ENCODE measurements at places on chromosomes 6 and 20. TPM values are rescaled to one million over a fixed set of nuclear protein-coding genes. Genes with fewer than 3 reads are reported as not detected.

- DNase-seq = no peak
Measured at GRCh38 chr6:12791371-12791770, 74.8 kb downstream of the PHACTR1 start.

DNA sequence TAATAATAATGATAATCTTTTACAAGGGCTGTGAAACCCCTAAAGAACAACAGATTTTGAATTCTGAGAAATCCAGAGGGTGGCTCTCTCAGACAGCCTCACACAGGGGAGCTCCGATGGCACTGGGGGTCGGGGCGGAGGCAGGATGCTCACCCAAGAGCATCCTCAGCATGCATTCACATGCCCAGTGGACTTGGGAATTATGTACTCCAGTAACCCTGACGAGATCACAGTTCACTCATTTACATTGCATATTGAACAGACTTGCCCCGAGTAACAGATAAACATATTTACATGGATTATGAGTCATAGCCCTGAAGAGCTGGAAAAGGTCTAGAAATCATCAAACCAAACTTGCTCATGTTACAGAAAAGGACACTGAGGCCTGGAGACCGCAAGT lies 482.7 kb upstream of the JARID2 start:
- DNase-seq = peak; percentile 88

Gene RCAN2
- 4.7 TPM for polyA plus RNA-seq

GRCh38 chr6:126524811-126525326 lies 185.0 kb downstream of the CENPW start:
- no peak for DNase-seq

DNA sequence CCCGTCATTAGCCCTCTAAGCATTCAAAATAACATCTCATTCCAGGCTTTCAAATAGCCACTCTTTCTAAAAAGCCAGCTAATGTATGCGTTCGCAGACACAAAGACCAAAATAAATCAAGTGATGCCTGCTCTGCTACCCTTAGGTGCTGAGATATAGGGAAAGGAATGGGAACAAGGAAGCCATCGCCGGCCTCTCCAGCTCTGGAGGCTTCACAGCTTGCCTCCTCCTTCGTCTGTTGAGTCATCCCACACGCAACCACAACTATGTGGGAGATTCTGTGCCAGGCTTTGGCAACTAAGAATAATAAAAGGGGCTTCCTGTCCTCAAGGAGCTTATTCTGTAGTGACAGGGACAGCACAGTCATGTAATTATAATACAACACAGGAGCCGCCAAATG lies 27.3 kb upstream of the SLC22A23 start:
- DNase-seq = no peak

DNA sequence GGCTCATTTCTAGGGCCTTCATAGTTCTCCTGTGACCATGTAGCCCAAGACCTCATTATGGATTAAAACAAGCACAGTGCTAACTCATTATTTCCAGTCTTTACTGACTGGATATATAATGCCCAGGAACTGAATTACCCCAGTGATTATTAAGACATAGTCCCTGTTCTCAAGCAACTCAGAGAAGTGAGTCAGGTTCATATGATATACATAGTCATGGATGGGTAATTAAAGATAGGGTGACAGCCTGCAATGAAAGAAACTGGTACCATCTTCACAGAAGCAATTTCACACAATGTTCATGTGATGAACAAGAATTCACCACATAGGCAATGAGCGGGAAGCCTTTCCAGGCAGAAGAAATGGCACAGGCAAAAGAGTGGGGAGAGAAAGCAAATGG lies 3.5 kb downstream of the TRIM27 start:
- no peak for DNase-seq

Gene LCA5
- polyA plus RNA-seq = 4.0 TPM

DNA sequence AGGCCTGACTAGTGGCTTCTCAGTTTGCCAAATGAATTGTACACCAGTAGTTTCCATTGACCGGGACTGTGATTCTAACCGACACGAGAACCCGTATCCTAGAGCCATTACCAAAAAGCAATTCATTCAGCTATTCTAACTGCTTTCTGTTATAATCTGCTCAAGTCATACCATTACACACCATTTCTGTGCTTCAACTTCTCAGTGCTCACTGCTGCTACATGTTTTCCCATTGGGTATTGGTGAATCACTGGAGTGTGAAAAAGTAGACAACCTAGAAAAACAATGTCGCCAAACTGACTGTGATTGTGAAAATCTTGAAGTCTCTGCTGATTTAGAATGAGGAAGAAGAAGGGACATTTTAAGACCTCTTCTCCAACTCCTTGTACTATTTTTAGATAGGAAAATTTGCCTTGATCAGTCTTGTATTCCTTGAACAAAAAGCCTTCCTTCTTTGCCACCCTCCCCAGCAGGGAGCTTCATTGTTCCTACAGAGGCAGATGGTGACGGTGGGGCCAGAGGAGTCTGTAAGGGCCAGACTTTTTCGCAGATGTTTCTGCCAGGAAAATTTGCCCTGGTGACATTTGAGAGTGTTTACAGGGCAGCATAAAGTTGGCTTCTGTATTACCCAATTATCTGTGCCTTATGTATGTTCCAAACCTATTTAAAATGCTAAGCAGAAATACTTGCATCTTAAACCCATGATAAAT lies 31.7 kb upstream of the MAP3K4 start:
- DNase-seq = no peak

- no peak for DNase-seq
Measured at GRCh38 chr6:123802351-123802696, 1.3 kb upstream of the NKAIN2 start.
